ENCODE measurements at places on chromosomes 2 and 18. TPM values are rescaled to one million over a fixed set of nuclear protein-coding genes. Genes with fewer than 3 reads are reported as not detected.

- no peaks in the 10 kb centered on the region for H3K27me3 ChIP-seq
- H3K4me1 ChIP-seq, result peaks cover 22% of the 10 kb centered on the region
- no peak for DNase-seq
- H3K27ac ChIP-seq, result no peak overlapping the region
Measured at GRCh38 chr18:56118422-56118821, 520.0 kb downstream of the TXNL1 start.

MRO gene
- 0.23 TPM for total RNA-seq

ALPG gene
- total RNA-seq, result not detected

RFTN2 gene
- 20.6 TPM for total RNA-seq

All from neural crest cell (in vitro differentiated cells).